Spleen (tissue), 13 donors: ENCODE measurements at places on chromosomes 6 and 20. TPM values are rescaled to one million over a fixed set of nuclear protein-coding genes. Genes with fewer than 3 reads are reported as not detected.

The RGS17 gene
- 0.07 TPM for total RNA-seq

The LST1 gene
- total RNA-seq = 223 TPM

The TTK gene
- 2.6 TPM for total RNA-seq

The DNMT3B gene
- 1.0 TPM for total RNA-seq

The ULBP1 gene
- total RNA-seq = not detected

The AIG1 gene
- 35.2 TPM for total RNA-seq

- no peaks in the 10 kb centered on the region for H3K27me3 ChIP-seq
- no peak overlapping the region for H3K27ac ChIP-seq
- no peaks in the 10 kb centered on the region for H3K4me1 ChIP-seq
- DNase-seq = peak; percentile 38
Measured at GRCh38 chr6:157242791-157243190, 80.5 kb downstream of the TMEM242 start.

DNA sequence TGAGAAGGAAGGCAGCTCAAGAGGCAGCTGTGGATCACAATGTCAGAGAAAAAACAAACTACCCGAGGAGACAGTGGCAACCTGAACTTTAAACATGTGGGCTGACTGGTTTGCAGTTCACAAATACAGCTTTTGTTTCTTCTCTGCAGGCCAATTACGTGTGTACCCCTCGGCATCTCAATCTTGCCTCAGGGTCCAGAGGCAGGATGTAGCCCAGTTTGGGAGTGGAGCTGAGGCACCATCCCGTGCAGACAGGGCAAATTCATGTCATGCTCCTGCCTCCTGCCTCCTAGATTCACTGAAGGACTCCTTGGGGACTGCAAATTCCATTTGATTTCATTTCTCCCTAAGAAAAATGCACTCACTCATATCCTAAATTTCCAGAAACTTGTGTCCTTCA, 94.2 kb upstream of the KCNK16 start:
- no peak overlapping the region for H3K4me3 ChIP-seq
- no peaks in the 10 kb centered on the region for H3K4me1 ChIP-seq
- no peaks in the 10 kb centered on the region for H3K27me3 ChIP-seq

GRCh38 chr6:26032340-26033084, 54.7 kb upstream of the HFE start:
- no peaks in the 10 kb centered on the region for H3K36me3 ChIP-seq
- H3K4me1 ChIP-seq = peaks cover 34% of the 10 kb centered on the region
- DNase-seq = no peak
- H3K4me3 ChIP-seq = peak overlapping the region; percentile 39
- peak overlapping the region; percentile 96 for H3K27ac ChIP-seq

DNA sequence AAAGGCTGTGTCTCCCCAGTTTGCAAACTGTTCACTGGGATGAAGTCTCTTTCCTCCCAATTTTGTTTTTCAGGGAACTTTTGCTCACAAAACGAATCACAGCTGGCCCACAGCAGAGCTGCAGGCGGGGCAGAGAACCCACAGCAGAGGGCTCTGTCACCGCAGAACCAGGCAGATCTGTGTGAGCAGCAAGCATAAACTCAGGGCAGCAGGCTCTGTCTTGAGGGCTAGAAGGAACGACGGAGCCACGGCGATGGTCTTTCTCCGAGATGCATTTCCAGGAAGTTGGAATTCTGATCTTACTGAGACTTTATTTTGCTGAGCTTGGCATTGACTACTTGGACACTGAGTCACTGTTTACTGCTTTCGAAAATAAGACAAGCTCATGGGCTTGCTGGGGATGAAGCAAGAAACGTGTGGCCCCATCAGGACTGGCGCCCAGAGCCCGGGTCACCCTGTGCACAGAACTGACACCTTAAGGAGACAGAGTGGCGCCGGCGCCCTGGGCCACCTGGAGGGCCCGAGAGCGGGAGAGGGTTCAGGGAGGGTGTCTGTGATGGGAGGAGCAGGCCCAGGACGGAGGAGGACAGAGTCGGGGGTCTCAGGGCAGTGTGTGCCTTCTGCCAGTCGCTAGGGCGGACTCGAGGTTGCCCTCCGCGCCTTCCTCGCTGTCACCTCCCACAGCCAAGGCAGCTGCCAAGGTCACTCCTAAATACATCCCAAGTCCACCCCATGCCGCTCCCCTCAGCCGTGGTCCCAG, 106.3 kb upstream of the NXT1 start:
- H3K36me3 ChIP-seq = no peaks in the 10 kb centered on the region
- no peak overlapping the region for H3K27ac ChIP-seq
- no peak overlapping the region for H3K4me3 ChIP-seq
- DNase-seq = peak; percentile 45

GRCh38 chr20:50536333-50536732, 26.1 kb downstream of the PTPN1 start:
- H3K27me3 ChIP-seq = no peaks in the 10 kb centered on the region
- DNase-seq = no peak
- H3K36me3 ChIP-seq = no peaks in the 10 kb centered on the region
- no peak overlapping the region for H3K4me3 ChIP-seq
- H3K4me1 ChIP-seq = peaks cover 17% of the 10 kb centered on the region
- no peak overlapping the region for H3K27ac ChIP-seq

DNA sequence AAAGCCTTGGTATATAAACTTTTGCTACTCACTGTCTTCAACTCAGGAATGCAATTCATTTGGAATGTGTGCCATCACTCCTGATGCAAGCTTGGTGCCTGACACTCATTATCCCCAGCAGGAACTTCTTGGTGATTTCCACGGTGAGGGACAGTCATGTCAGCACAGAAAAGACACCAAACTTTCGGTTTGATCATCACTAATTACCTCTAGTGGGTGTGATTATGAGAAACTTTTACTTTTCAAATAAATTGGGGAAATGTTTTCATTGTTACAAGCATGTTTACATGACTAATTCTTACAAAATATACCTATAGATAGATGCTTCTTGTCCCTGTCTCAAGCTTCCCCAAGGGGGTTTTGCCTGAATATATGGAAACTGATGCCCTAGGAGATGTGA, 40.9 kb downstream of the RPP40 start:
- H3K4me1 ChIP-seq = no peaks in the 10 kb centered on the region
- H3K36me3 ChIP-seq = no peaks in the 10 kb centered on the region
- no peak for DNase-seq

GRCh38 chr20:45550765-45551164, 3.6 kb upstream of the EPPIN start:
- DNase-seq = no peak
- H3K27ac ChIP-seq = no peak overlapping the region
- no peak overlapping the region for H3K4me3 ChIP-seq
- no peaks in the 10 kb centered on the region for H3K36me3 ChIP-seq
- no peaks in the 10 kb centered on the region for H3K27me3 ChIP-seq

DNA sequence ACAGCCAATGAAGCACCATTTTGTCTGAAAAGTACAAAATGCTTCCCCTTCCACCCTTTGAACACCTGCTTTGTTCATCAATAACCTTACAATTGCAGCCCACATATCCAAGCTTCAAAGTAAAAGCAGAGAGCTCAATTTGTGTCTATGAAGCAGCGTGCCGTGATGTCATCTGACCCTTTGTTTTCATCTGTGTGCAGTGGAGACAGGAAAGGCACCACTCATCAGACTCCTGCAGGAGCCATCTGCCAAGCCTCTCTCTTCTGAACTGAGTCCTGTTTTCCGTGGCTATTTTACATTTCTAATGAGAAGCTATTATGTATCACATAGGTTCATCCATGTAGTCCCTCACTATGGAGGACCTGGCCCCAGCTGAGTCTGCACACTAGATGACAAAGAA, 7.5 kb upstream of the LY86 start:
- H3K27me3 ChIP-seq = no peaks in the 10 kb centered on the region
- peaks cover 21% of the 10 kb centered on the region for H3K4me1 ChIP-seq
- H3K36me3 ChIP-seq = no peaks in the 10 kb centered on the region
- no peak overlapping the region for H3K27ac ChIP-seq
- no peak for DNase-seq
- no peak overlapping the region for H3K4me3 ChIP-seq

GRCh38 chr6:107871976-107872375, 47.9 kb upstream of the SCML4 start:
- H3K4me1 ChIP-seq = no peaks in the 10 kb centered on the region
- H3K36me3 ChIP-seq = peaks cover 25% of the 10 kb centered on the region
- DNase-seq = no peak
- no peaks in the 10 kb centered on the region for H3K27me3 ChIP-seq
- no peak overlapping the region for H3K4me3 ChIP-seq

DNA sequence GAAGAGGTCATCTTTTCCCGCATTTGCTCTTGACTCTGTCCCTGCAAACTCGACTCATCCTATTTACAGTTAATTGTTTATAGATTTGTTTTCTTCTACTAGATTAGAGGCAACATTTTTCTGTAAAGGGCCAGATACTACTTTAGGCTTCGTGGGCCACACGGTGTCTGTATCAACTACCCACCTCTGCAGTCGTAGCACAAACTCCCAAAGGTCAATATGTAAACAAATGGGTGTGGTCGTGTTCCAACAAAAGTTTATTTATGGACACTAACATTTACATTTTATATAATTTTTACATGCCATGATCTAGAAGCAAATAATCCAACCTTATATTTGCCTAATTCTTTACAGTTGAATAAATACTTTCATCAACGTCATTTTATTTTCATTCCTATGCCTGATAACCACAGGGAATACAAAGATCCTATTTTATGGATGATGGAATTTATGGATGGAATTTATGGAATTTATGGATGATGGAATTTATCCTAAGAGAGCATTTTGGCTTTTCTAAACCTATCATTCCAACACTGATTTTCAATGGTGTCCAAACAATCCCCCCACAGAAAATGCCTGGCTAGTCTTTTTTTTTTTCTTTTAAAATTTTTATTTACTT, 232.8 kb downstream of the MYLK4 start:
- H3K4me1 ChIP-seq = peaks cover 10% of the 10 kb centered on the region
- no peak for DNase-seq
- H3K4me3 ChIP-seq = no peak overlapping the region
- no peak overlapping the region for H3K27ac ChIP-seq
- no peaks in the 10 kb centered on the region for H3K27me3 ChIP-seq
